Gastrocnemius medialis (tissue), 4 donors: ENCODE measurements at places on chromosomes 3 and 15. TPM values are rescaled to one million over a fixed set of nuclear protein-coding genes. Genes with fewer than 3 reads are reported as not detected.

Gene ADPRH
- 12.0 TPM for total RNA-seq

DNA sequence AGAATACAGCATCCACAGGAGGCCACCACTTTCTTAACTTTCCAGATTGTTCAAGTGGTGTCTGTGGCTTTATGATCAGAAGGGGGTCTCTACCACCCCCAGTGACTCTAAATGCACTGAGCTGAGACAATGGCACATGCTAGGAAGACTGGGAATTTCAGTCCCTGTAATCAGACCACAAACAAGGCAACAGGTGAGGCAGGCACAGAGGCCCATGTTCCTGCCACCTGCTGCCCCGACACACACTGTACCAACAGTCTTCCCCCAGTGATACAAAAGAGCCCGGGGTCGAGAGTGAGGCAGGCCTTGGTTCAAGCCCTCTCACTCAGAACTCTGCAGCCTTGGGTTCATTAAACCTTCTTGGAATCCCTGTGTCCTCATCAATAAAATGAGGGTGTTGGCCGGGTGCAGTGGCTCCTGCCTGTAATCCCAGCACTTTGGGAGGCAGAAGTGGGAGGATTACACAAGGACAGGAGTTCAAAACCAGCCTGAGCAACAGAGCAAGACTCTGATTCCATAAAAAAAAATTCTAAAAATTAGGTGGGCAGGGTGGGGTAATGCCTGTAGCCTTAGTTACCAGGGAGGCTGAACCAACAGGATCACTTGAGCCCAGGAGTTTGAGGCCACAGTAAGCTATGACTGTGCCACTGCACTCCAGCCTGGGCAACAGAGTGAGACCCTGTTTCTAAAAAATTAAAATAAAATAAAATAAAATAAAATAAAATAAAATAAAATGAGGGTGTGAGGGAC is 55.8 kb downstream of the ADCY5 start:
- H3K4me1 ChIP-seq: peaks cover 9% of the 10 kb centered on the region
- no peak overlapping the region for H3K4me3 ChIP-seq
- no peaks in the 10 kb centered on the region for H3K27me3 ChIP-seq
- DNase-seq: no peak

DNA sequence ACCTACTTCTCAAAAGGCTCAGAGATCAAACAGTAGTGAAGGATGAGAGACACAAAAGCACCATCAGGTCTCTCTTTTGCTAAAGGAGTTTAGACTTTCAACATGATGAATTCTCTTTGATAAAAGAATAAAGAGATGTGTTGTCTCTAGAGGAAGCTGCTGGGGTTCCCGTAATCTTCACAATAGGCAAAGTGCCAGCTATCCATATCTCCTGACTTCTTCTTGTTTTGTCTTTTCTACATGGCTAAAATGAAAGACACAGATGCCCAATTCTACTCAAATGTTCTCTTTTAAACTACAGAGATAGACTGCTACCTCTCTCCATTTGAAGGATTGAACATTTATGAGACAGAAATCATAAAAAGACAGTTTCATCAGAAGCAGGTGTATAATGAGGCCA is 38.4 kb upstream of the TUSC7 start:
- no peak overlapping the region for H3K4me3 ChIP-seq
- H3K27me3 ChIP-seq: no peaks in the 10 kb centered on the region
- no peak overlapping the region for H3K27ac ChIP-seq
- DNase-seq: no peak
- no peaks in the 10 kb centered on the region for H3K4me1 ChIP-seq

DNA sequence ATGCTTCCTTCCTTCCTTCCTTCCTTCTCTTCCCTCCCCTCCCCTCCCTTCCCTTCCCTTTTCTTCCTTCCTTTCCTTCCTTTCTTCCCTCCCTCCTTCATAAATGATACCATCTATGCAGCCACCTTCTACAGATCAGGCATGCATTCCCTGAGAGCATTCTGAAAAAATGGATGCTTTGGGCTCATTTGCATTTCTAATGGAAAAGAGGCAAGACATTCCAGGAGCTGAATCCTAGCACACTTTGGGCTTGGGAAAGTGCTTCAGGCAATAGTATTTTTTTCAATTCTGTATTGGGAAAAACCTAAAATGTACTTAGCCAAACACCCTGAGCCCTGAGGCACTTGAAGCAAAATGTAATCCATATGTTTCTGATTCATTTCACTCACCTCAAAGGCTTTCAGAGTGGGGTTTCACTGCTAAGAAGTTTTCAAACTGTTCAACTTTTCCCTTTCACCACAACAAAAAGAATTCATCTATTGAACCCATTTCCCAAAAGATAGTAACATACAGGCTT is 220.1 kb upstream of the RORA start:
- H3K4me1 ChIP-seq: no peaks in the 10 kb centered on the region
- H3K36me3 ChIP-seq: no peaks in the 10 kb centered on the region
- no peak overlapping the region for H3K4me3 ChIP-seq
- no peaks in the 10 kb centered on the region for H3K27me3 ChIP-seq

DNA sequence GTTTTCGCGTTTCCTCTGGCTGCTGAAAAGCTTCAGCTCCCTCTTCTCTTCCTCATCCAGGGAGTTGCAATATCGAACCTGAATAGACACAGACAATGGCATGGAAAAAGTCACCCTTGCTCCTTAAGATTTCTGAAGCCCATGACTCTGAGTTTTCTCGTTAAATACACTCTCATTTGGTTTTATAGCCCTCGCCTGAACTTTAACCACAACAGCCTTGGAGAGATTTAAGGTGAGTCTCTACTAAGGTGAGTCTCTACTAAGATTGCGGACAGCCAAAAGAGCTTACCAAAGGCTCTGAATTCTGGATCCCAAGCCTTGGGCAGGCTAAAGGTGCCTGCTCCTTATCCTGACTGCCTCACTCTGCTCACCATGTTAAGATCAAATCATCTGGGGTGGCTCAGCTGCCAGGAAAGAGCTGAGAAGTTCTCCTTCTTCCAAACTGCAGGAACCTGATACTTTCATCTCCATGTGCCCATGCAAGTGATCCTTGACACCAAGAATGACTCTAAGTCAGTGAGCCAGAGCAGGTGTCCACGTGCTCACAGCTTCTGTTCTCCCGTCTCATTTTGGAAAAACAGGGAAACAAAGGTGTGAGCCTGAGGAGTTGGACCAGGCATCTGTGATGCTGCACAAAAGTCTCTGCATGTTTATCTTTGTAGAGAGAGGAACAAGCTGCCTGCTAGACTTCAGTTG is 65.1 kb downstream of the PRICKLE2 start:
- no peak overlapping the region for H3K27ac ChIP-seq
- no peak for DNase-seq
- no peak overlapping the region for H3K4me3 ChIP-seq
- no peaks in the 10 kb centered on the region for H3K27me3 ChIP-seq
- H3K36me3 ChIP-seq: no peaks in the 10 kb centered on the region

- no peak for DNase-seq
- H3K4me3 ChIP-seq: no peak overlapping the region
- no peak overlapping the region for H3K27ac ChIP-seq
- no peaks in the 10 kb centered on the region for H3K36me3 ChIP-seq
Measured at GRCh38 chr15:55016225-55016624, 180.5 kb downstream of the RSL24D1 start.

Gene ADGRG7
- 0.58 TPM for total RNA-seq

Gene PLA1A
- total RNA-seq: 2.1 TPM

Gene KNSTRN
- 22.0 TPM for total RNA-seq

Gene MORC1
- not detected for total RNA-seq

Gene A4GNT
- not detected for total RNA-seq

- peaks cover 5% of the 10 kb centered on the region for H3K36me3 ChIP-seq
- H3K4me1 ChIP-seq: no peaks in the 10 kb centered on the region
- no peak for DNase-seq
- no peak overlapping the region for H3K27ac ChIP-seq
- H3K27me3 ChIP-seq: no peaks in the 10 kb centered on the region
Measured at GRCh38 chr3:48492461-48493202, 11.3 kb downstream of the SHISA5 start.

Gene PLOD2
- total RNA-seq: 2.0 TPM

Gene HYAL1
- total RNA-seq: 14.6 TPM

Gene ELL3
- 2.4 TPM for total RNA-seq

- H3K4me3 ChIP-seq: no peak overlapping the region
- no peak for DNase-seq
- H3K4me1 ChIP-seq: peaks cover 4% of the 10 kb centered on the region
- H3K27ac ChIP-seq: no peak overlapping the region
- H3K27me3 ChIP-seq: no peaks in the 10 kb centered on the region
- no peaks in the 10 kb centered on the region for H3K36me3 ChIP-seq
Measured at GRCh38 chr15:101378171-101378755, 83.2 kb upstream of the SNRPA1 start.

DNA sequence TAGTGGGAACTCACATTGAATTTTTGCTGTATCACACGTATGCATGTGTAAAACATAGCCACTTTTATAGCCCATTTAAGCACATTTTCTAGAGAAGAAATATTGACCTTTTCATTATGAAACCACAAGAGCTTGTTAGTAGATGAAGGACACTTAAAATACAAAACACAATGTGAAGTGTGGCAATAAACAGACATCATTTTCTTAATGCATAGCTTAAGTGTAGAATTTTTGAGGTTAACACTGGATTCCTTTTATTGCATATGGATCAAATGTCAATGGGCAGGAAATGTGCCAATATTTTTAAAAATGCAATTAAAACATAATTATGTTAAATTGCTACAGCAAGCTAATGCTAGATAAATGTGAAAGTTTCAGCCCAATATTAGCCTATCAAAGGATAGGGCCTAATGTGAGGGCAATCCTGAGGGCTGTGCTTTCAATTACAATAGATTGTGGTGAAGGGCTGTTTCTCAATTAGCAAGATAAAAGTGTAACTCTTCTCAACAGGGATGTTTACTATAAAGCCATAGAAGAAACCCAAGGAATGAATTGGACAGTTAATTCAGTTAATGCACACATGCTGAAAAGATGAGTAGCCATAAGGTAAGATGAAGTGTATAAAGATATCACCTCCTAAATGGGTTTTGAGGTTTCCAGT is 489.0 kb upstream of the CDIN1 start:
- no peaks in the 10 kb centered on the region for H3K36me3 ChIP-seq
- H3K4me1 ChIP-seq: no peaks in the 10 kb centered on the region
- H3K4me3 ChIP-seq: no peak overlapping the region
- no peak overlapping the region for H3K27ac ChIP-seq
- DNase-seq: no peak

DNA sequence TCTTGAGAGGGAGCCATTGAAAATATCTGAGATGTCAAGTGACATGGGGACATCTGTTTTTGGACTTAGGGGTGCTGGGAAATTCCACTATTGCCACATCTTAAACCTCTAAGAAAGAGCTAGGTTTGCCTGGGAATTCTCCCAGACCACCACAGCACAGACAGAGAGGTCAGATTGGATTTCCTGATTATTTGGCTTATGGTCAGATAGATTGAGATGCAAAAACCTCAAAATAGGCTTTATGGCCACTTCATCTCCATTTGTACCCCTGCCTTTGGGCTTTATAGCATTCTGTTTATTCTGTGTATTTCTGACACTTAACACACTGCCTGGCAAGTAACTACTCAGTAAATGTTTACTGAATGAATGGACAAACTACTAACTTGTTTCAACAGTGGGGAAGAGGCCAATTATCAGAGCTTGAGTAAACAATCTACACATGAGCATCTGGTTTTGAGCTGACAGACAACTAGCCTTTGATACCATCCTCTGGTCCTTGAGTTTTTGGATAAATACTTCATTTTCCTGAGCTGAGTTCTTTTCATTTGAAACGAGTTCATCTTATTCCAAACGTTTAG is 81.8 kb downstream of the TP63 start:
- no peaks in the 10 kb centered on the region for H3K27me3 ChIP-seq
- no peak overlapping the region for H3K4me3 ChIP-seq
- no peak for DNase-seq
- H3K27ac ChIP-seq: no peak overlapping the region
- peaks cover 19% of the 10 kb centered on the region for H3K4me1 ChIP-seq
- H3K36me3 ChIP-seq: no peaks in the 10 kb centered on the region

Gene NDUFB4
- 186 TPM for total RNA-seq

DNA sequence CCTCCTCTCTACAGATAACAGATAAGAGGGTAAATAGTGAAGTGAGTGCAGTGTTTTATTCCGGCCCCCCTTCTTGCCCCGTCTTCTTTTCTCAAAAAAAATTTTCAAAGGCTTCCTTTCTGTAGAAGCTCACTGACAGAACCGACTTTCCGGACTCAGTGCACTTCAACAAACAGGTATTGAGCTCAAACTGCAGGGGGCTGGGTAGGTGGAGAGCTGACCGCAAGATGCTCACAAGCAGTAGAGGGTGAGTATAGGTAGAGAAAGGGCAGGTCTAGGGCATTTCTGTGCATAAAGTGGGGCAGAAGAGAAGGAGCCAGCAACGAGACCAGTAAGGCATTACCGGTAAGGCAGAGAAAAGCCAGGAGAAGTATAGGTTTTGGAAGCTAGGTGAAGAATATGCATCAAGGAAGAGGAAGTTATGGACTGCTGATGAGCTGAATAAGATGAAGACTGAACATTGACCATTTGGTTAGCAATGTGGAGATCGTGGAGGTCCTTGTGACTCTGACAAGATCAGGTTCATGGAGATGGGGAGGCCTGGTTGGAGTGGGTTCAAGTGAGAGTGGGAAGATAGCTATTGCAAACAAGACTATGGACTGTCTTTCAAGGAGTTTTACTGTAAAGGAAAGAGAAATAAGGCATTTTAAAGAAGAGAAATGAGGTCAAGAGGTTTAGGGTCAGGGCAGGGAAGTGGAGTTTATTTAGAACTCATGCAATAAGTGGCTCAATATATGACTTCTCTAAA is 97.4 kb downstream of the ST6GAL1 start:
- H3K27ac ChIP-seq: no peak overlapping the region
- H3K27me3 ChIP-seq: no peaks in the 10 kb centered on the region
- no peaks in the 10 kb centered on the region for H3K36me3 ChIP-seq
- no peak for DNase-seq
- peaks cover 7% of the 10 kb centered on the region for H3K4me1 ChIP-seq

DNA sequence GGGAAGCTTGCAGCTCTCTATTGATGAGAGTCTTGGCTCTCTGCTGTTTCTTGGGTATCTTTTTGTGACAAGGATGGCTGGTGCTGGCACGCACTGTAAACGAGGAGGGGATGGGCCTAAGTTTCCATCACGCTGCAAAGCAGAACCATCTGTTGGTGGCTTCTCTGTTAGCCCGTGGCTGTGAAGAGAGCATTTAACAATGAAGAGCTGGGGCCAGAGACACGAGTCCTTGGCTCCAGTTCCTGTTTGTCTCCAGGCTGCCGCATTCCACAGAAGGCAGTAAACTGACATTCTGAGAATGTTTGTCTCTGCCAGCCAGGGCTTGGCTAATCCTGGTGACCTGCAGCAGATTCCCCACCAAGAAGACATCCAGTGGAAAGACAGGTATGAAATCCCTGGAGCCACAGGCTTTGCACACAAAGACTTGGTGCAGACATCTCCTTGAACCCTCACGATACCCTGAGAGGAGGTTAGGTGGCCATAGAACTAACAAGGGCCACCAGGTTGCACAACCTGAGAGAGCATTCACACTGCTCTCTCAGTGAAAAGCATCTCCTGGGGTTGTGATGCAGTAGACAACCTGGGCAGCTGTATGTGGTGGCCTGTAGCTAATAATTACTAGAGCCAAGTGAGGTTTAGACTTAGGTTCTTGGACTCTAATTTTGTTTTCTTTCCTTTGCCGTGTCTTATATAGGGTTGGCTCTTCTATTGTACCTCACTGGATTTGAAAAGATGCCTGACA is 130.9 kb downstream of the ASB7 start:
- DNase-seq: no peak
- no peaks in the 10 kb centered on the region for H3K27me3 ChIP-seq
- no peaks in the 10 kb centered on the region for H3K36me3 ChIP-seq
- no peaks in the 10 kb centered on the region for H3K4me1 ChIP-seq
- H3K4me3 ChIP-seq: no peak overlapping the region

Gene SLC22A14
- not detected for total RNA-seq
